Hippocampal formation (tissue), 2 donors: ENCODE measurements at places on chromosomes 13 and 19.

- peak; percentile 86 for DNase-seq
These were observed 22.3 kb upstream of the CSNK1A1L start for GRCh38 chr13:37127691-37128241.

DNA sequence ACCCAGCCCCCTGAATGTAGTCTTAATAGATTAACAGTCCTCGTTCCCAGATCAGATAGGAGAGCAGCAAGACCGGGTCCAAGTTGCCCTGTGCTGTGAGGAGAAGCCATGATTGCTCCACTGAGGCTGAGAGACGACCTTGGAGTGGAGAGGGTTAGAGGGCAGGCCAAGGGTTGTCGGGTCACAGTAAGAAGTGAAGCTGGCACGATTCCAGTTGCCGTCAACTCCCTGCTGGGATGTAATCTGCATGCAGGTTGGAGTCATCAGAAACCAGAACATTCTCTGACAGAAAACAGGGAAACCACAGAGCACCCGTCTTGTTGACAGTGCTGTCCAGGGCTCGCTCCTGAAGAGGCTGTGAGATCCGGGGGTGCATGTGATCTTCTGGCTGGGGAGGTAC, 19.0 kb upstream of the ATP11A start:
- no peak for DNase-seq

DNA sequence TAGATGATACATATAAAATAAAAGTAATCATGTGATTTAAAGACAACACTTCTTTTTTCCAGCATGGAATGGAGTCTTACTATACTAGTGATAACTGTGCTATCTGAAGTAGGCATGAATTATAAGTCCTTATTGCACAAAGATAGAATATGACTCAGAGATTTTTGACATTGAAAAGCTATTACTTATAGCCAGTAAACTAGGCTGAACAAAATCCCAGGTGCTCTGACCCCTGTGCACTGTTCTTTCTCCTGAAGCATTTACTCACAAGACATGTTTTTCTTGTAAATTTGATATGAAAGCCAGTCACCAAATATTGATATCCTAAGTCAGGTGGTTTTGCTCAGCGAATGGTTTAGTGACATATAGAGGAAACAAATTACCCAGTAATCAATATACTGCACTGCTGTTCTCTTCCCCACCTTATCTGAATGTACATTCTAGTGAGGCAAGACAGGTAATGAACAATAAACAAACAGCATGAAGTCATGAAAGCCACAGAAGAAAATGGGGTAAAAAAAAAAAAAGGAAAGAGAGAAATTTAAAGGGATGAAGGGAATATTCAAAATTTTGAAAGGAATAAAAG, 1567.0 kb upstream of the SPRY2 start:
- no peak for DNase-seq

DNA sequence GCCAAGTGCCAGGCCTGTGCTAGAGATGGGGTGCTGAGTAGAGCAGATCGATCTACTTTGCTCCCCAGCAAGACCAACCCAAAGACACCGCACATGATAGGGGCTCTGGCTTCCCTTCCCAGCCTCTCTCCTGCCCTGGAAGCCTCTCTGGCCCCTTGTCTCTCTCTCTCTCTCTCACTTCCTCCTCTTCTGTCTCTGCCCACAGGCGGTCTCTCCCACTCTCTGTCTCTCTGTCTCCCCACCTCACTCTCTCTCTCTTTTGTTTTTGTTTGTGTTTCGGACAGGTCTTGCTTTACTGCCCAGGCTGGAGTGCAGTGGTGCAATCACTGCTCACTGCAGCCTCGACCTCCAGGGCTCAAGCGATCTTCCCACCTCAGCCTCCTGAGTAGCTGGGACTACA, 1.3 kb downstream of the SELENOV start:
- no peak for DNase-seq

DNA sequence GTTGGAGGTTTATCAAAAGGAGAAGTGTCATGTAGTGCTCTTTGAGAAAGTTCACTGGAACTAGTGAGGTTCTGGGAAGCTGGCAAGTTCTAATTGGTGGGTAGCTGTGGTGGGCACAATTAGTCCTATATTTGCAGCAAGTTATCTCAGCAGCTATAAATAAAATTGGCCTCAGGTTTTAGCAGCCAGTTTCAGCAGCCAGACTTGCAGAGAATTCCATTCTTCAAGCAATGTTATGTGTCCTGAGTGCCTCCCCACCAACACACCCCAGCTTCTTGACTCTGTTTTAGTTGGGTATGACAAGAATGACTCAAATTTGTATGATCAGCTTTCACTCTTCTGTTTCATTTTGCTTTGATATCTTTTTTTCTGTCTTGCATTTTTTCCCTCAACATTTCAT, 4.7 kb downstream of the IFT88 start:
- no peak for DNase-seq

DNA sequence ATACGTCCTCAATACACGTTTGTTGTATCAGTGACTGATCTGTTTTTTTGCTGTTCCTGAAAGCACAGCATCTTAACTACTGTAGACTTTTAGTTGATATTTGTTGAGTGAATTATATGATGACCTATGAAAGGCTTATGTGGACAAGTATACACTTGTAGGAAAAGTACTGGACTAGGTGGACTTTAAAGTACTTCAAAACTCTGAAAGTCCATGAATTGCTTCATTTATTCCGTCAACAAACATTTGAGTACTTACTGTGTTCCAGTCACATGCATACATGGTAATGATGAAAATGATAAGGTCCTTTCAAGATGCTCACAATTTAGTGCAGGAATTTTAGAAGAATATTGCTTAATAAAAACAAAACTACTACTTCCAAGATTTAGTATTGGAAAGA, 3.1 kb downstream of the WDFY2 start:
- no peak for DNase-seq

DNA sequence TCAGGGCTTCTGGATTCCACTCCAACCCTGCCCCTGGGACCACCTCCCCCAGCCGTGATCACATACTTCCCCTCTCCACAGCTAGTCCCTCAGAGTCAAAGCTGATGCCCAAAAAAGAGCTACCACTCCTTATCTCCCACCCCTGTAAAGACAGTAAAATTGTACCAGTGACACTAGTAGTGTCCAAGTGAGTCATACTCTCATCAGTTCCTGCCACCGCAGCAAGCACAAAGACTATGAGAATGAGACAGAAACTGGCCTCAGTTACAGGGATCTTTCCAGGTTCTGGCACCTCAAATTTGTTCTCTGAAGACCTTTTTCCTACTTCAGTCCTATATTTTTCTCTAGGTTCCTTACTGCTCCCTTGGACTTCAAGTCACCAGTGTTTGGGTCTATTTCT, 144.2 kb downstream of the SPRY2 start:
- DNase-seq = no peak

DNA sequence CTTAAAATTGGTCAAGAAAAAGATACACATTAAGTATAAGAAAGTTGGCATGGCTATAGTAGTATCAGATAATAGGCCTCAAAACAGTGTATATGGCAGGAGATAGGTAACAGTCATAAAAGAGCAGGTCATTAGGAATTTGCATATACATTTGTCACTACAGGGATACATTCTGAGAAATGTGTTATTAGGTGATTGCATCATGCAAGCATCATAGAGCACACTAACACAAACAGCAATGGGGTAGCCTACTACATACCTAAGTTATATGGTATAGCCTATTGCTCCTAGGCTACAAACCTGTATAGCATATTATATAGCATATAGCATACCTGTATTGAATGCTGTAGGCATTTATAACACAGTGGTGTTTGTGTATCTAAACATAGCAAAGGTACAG, 6.2 kb upstream of the ZNF529 start:
- no peak for DNase-seq

GRCh38 chr13:103236213-103236612, 170.0 kb upstream of the SLC10A2 start:
- no peak for DNase-seq

DNA sequence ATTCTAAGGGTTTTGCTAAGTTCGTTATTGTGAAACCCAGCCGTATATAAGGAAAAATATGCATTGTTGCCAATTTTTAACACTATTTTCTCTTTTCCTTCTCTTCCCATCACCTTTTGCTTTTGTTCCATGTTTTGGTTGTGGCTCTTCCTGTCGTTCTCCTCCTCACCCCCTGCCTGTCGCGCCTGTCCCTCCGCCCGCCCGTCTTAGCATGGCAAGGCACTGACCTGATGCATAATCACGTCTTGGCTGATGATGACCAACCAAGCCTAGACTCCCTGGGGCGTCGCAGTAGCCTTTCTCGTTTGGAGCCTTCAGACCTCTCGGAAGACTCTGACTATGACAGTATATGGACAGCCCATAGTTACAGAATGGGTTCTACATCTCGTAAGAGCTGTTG, 28.5 kb upstream of the TEX29 start:
- DNase-seq = no peak

DNA sequence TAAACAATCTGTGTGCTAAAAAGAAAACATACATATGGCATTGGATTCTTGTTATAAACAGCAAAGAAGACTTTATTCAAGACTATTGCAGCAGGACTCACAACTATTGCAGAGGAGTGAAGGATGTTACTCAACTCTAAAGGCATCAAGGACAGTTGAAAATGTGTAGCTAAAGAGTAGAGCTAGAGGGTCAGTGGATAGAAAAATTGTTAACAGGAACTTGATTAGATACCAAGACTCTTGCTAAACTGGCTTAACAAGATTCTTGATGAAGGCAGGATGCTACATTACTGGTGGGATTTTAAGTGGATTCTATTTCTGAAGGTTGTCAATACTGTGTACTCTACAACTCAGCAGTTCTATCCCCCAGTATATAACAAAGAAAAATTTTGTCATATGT, 1183.3 kb downstream of the SLITRK1 start:
- DNase-seq = no peak

- no peak for DNase-seq
These were observed 68.6 kb downstream of the EFNB2 start for GRCh38 chr13:106466691-106467426.

DNA sequence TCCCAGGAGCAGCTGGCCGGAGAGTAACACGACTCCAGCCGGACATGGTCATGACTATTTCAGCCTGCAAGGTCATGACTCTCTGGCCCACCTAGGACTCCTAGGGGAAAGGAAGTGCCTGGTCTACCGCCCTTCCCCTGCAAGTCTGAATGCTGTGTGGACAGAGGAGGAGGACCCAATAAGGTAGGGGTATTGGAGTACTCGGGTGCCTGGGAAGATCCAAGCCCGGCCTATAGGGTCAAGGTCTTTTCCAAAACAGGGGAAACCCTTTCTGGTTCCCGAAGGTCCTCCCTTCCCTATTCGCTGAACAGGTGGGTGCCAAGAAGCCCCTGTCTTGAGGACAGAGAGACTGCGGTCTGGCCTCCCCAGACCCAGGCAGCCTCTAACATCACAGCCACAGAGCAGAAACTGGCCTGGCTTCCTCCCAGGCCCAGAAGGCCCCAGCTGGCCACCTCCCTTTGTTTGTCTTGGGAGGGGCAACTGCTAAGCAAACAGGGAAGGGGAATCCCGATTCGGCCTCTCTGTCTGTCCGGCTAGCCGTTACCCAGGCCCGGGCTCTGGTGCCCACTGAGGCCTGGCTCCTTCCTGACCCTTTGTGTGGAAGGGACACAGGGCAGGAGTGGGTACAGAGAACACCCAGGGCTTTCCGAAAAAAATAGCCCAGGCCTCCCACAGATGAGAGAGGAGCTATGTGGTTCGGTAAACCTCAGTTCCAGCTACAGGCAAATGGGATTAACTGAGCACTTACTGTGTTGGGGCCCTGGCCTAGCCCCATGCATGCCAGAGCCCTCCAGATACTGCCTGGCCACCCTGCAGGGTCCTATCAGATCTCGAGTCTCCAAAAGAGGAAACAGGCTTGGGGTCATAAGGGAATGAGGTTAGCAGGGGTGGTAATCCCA, 5.2 kb upstream of the GRAMD1A start:
- DNase-seq = no peak
